ENCODE measurements at places on chromosomes 6 and 20. TPM values are rescaled to one million over a fixed set of nuclear protein-coding genes. Genes with fewer than 3 reads are reported as not detected.

Gene CLVS2
- total RNA-seq = not detected

Gene GFOD1
- total RNA-seq = 1.4 TPM

Gene ZBTB46
- 0.21 TPM for total RNA-seq

GRCh38 chr20:22690616-22691179, 106.3 kb upstream of the FOXA2 start:
- H3K27me3 ChIP-seq = peaks cover 12% of the 10 kb centered on the region
- no peaks in the 10 kb centered on the region for H3K4me1 ChIP-seq
- no peak for DNase-seq
- H3K4me3 ChIP-seq = no peak overlapping the region
- no peaks in the 10 kb centered on the region for H3K36me3 ChIP-seq
- no peak overlapping the region for H3K27ac ChIP-seq

DNA sequence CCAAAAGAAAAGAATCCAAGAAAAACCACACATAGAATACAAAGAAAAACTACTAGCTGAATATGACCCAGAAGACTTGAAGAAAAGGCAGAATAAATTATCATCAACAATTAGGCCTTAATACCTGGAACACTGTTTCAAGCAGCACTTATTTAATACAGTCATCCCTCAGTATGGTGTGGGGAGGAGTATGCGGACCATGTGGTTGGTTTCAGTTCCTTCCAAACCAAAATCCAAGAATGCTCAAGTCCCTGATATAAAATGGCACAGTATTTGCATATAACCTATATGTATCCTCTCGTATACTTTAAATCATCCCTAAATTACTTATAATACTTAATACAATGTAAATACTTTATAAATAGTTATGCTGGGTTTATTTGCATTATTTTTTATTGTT, 16.1 kb downstream of the CDK19 start:
- H3K27ac ChIP-seq = no peak overlapping the region
- no peaks in the 10 kb centered on the region for H3K27me3 ChIP-seq
- peaks cover 15% of the 10 kb centered on the region for H3K4me1 ChIP-seq
- H3K4me3 ChIP-seq = no peak overlapping the region

GRCh38 chr20:60381643-60382400, 423.6 kb downstream of the CDH26 start:
- no peaks in the 10 kb centered on the region for H3K27me3 ChIP-seq
- H3K4me1 ChIP-seq = no peaks in the 10 kb centered on the region
- H3K36me3 ChIP-seq = peaks cover 2% of the 10 kb centered on the region
- H3K4me3 ChIP-seq = no peak overlapping the region

GRCh38 chr6:49563006-49563886, 12.8 kb downstream of the C6orf141 start:
- DNase-seq = no peak
- H3K27ac ChIP-seq = no peak overlapping the region
- H3K36me3 ChIP-seq = no peaks in the 10 kb centered on the region
- H3K4me1 ChIP-seq = no peaks in the 10 kb centered on the region

GRCh38 chr20:41958391-41958790, 340.2 kb upstream of the CHD6 start:
- H3K4me3 ChIP-seq = no peak overlapping the region
- no peaks in the 10 kb centered on the region for H3K4me1 ChIP-seq
- H3K27me3 ChIP-seq = no peaks in the 10 kb centered on the region
- H3K36me3 ChIP-seq = no peaks in the 10 kb centered on the region
- H3K27ac ChIP-seq = no peak overlapping the region
- DNase-seq = no peak

DNA sequence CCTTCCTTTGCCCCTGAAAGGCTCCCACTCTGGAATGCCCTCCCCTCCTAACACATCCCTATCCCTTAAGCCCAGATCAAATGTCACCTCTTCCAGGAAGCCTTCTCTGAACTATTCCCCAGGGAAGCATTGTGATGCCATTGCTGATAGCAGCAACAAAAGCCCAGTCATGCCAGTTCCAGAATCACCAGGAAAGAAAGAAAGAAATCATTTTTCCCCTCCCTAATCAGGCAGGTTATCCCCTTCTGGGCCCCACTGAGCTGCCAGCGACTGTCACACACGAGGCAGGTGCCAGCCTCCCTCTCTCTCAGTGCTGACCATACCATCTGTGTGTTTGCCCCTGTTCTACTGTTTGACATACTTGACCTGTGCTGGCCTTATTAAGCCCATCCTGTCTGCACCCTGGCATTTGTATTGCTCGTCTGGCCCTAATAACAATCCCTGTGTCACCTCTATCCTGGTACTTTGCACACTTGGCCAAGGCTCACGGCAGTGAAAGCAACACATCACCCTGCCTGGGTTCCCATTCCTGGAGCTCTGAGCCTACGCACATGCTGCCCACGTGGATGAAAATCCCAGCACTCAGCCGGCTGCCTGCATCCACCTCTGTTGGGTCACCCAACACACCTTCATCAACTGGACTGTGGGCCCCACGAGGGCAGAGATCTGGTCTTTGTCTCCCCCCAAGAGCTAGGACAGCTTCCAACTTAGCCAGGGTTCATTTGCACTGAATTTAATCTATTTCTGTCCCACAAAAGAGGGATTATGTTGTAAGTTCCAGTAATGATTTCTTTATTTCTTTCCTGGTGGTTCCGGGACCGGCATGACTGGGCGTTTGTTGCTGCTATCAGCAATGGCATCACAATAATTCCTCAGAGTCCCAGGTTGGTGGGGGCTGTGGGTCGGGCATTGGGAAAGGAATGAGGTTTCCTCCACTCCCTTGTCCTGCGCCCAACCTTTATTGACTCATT, 5.3 kb upstream of the BPIFB1 start:
- H3K27ac ChIP-seq = no peak overlapping the region
- no peak for DNase-seq
- H3K4me1 ChIP-seq = peaks cover 3% of the 10 kb centered on the region
- H3K4me3 ChIP-seq = no peak overlapping the region
- peaks cover 3% of the 10 kb centered on the region for H3K36me3 ChIP-seq
